Hematopoietic multipotent progenitor cell treated with erythropoietin and hydrocortisone succinate and interleukin-3 and kit ligand, for 17 days (in vitro differentiated cells): ENCODE measurements at places on chromosomes 7 and 10.

GRCh38 chr7:149732611-149733010, 40.8 kb downstream of the ZNF467 start:
- DNase-seq = no peak

DNA sequence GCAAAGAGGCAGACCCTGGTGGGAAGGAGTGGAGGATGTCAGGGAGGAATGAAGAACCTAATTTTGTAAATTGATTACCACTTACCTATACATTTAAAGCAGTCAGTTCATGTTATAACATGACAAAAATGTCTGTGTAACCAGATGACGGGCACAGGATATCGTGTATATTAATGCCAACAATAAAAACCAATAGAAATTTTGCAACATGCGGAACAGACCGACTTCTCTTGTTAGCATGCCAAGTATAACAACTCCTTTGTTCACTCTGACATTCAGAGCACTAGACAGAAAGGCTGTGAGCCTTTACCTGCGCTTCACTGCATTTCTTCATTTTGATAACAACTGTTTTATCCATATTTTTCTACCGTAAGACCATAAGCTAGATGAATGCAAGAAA, 29.9 kb downstream of the CDK6 start:
- no peak for DNase-seq

DNA sequence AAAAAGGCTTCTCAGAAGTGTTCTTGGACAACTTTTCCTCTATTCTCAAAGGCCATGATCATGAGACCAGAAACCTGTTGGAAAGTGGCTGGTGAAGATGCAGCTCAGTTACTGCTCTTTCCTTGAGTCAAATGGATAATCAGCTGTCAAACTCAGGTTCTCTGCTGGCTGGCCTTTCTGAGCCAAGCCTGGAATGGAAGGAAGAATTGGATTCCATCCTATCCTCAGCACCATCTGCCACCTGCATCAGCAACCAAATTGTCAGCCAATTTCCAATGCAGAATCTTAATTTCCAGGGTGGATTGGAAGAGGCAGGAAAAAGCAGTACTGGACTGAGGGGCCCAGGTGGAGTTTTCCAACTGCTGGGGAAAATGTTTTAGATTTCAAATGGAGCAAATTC, 631.7 kb downstream of the KCNMA1 start:
- DNase-seq = no peak

GRCh38 chr7:29019387-29019786, 61.3 kb upstream of the TRIL start:
- no peak for DNase-seq

- no peak for DNase-seq
These were observed at the start of gene DGKB for GRCh38 chr7:14902589-14903067. Gene DGKB (minus strand): TSS chr7:14902751.

DNA sequence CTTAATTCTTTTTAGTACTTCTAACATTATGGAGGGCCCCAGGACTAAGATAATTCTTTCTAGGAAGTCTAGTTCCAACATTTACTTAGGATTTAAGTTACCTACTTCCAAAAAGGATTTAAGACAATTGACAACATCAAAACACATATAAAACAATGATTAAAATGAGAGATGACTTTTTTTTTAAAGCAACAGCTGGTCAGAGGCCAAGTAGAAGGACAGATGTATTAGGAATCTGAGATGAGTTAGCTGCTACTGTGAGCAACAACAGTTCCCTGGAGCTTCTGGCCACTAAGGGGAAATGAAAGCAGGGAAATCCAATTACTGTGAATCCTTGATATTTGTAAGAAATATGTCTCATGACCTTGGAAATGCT, 222.3 kb downstream of the PHTF2 start:
- no peak for DNase-seq
